ENCODE measurements at places on chromosomes 7 and 10.

DNA sequence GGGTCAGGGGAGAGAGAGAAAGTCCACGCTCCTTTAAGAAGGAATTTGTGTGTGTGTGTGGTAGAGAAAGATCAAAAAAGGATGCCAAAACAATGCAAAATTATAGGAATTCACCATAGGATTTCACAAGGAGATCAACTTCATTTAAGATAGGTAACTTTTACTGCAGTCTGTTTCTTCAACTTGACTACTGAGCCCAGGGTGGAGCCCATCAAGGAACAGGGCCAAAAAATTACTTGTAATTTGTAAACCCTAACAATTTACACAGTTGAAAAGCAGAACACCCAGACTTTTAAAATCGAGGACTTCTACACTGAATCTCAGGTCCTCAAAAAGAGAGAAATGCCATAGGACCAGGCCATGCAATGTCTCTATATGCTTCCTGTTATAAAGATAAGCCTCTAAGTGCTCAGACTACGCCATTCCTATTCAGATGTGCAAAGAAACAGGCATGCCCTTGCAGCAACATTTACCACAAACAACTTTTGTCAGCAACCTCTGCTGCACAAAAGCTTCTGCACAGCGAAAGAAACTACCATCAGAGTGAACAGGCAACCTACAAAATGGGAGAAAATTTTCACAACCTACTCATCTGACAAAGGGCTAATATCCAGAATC lies 10.6 kb upstream of the GIMAP4 start:
- DNase-seq, result no peak

GRCh38 chr10:18501629-18502028 lies 149.8 kb downstream of the NSUN6 start:
- no peak for DNase-seq

- no peak for DNase-seq
These were observed 59.6 kb upstream of the TRIM24 start for GRCh38 chr7:138400400-138400886.

- no peak for DNase-seq
These were observed 40.2 kb downstream of the ANTXRL start for GRCh38 chr10:46326971-46327370.

DNA sequence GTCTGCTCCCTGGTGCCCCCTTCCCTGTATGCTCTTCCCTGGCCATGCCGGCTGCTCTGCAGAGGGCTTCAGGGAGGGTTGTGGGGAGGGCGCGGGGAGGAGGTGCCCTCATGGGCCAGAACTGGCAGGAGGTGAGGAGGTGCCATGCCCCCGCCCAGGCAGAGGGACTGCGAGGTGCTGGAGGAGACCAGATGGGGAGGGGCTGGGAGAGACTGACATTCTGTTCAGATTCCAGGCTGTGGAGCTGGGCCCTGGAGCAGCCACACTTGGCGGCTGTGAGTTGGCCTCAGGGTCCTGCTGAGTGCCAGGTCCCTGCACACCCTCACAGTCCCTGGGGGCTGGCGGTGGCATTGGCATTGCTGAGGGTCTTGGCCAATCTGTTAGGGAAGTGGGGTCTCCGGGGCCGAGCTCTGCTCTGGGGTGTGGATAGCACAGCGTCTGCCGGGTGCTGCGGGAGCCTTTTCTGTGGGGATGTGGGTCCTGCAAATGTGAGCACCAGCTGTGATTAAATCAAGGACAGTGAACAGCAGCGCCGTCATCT lies 25.4 kb downstream of the INPP5A start:
- no peak for DNase-seq

GRCh38 chr7:68833422-68833821 lies 764.9 kb upstream of the AUTS2 start:
- DNase-seq, result no peak

DNA sequence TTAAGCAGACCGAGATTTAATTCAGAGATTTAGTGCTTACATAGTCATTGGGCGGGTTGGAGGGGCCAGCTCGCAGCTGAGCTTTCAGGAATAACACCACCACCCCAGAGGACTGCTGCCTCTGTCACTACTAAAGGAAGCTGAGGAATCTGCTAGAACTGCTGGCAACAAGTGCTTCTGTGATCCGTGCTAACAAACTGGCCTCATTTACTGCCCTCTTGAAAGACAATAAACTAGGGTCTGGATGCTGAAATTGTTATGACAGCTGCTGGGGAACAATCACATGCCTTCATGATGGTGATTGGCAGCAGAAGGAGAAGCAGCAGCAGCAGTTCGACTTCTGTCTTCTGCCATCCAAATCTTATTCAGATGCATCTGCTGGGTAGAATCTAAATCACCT lies 285.5 kb upstream of the TAC1 start:
- no peak for DNase-seq

GRCh38 chr10:75406462-75407223 lies 5.1 kb upstream of the ZNF503 start:
- DNase-seq, result no peak

GRCh38 chr10:25865267-25865666 lies 68.8 kb upstream of the MYO3A start:
- DNase-seq, result no peak

- DNase-seq, result no peak
These were observed 1179.5 kb upstream of the C7orf33 start for GRCh38 chr7:147411096-147411495.

GRCh38 chr7:115674467-115675024 lies 356.0 kb downstream of the TFEC start:
- DNase-seq, result no peak

DNA sequence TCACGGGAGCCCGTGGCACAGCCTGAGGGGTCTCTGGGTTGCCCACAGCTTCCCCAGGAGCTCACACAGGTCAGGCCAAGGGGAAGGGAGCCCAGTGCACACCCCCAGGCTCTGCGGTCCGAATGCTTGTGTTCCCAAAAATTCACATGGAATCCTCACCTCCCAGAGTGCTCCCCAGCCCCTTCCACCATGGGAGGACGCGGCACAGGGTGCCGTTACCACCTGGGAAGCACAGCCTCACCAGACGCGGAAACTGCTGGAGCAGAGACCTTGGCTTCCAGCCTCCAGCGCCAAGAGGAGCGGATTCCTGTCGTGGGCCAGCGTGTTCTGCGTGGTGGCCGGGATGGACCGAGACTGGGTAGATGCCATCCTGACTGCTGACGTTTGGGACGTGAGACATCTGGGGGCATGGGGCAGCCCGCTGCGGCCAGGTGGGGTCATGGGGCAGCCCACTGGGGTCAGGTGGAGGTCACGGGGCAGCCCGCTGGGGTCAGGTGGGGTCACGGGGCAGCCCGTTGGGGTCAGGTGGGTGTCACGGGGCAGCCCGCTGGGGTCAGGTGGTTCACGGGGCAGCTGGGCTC lies 149.4 kb downstream of the WDR37 start:
- no peak for DNase-seq

DNA sequence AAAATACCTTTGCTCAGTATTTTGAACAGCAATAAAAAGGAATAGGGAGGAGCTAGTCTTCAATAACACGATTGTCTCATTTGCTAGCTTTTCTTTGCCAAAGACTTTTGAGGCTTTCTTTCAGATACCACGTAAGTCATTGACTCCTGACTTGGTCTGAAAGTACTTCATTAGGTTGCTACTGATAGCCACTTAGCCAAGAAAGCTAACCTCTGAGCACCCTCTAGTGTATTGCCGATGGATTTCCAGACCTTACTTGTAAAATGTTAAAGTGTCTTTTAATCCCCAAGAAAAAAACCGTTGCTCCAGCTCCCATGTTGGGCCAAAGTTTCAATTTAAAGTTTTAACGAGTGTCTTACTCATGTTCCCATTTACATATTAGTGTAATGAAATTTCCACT lies 63.4 kb upstream of the STRIP2 start:
- DNase-seq, result no peak

- DNase-seq, result no peak
These were observed 294.9 kb downstream of the IPMK start for GRCh38 chr10:57972783-57973182.

GRCh38 chr10:128645486-128645885 lies 519.3 kb upstream of the MKI67 start:
- DNase-seq, result no peak

DNA sequence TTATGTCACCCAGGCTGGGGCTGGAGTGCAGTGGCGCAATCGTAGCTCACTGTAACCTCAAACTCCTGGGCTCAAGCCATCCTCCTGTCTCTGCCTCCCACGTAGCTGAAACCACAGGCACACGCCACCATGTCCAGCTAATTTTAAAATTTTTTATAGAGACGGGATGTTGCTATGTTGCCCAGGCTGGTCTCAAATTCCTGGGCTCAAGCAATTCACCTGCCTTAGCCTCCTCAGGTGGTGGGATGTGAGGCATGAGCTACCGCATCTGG lies 123.2 kb upstream of the PARD3 start:
- DNase-seq, result no peak
